Cortex of kidney (tissue), 1 donor: ENCODE measurements at places on chromosomes 3 and 15.

DNA sequence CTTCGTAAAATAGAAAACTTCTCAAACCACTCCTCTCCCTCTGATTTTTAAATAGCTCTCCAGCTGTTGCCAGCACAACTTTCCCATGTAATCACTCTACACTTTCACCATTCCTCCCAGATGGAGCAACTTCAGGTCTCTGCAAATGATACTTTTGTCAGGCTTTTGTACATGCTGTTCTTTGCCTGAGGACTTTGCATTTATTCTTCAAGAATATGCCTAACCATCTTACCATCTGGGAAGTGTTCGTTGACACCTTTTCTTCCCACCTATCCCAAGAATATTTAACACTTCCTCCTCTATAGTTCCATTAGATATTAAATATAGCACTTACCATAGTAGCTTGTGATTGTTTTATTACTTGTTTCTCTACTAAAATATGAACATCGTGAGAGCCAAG lies 703.7 kb downstream of the CADM2 start:
- no peak for DNase-seq

- DNase-seq = no peak
Measured at GRCh38 chr3:47156396-47156795, 7.5 kb downstream of the SETD2 start.

GRCh38 chr3:108608750-108609149 lies 19.2 kb downstream of the DZIP3 start:
- DNase-seq = no peak

DNA sequence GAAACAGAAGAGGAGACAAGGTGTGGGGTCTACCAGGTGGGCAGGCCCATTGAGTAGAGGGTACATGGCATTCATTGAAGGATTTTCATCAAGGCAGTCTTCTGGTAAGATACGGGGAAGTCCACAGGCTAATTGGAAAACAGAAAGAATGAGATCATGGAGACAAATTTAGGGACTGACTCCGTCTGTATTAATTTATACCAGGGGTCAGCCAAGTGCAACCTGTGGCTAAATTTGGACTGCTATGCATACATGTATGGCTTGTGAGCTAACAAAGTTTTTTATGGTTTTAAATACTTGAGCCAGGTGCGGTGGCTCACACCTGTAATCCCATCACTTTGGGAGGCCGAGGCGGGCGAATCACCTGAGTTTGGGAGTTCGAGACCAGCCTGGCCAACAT lies 21.1 kb upstream of the SNRPN start:
- no peak for DNase-seq

DNA sequence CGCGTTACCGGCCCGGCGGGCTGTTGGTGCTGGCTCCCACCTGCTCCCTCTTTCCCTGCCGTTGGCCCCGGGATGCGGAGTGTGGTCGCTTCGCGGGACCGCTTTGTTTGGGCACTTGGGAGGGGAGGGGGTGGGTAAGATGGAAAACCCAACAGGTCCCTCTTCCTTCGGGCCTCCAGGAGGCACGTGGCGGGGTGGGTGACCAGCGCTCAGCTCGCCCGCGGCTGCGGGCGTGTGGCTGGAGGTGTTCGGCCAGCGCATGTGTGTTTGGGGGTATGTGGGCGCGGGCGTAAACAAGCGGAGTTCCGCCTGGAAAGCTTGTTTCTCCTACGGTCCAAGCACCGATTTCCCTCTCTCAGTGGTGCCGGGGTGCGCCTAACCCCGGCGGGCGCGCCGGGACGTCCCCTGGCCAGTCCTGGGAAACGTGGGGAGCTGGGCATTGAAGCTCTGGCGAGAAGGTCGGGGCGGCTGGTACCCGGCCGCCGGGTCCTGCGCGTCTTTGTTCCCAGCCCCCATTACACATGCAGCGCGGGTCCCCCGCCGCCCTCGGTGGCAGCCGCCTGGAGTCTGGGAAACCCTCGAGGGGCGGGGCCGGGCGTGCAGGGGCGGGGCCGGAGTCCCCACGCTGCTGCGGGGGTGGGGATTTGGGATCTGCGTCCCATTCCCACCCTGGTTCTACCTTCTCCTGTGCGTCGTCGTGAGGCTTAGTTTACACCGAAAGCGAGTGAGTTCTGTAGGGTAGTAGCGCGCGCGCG lies 1.4 kb downstream of the ACVR2B start:
- no peak for DNase-seq

GRCh38 chr3:195031574-195032003 lies 239.4 kb downstream of the XXYLT1 start:
- no peak for DNase-seq

GRCh38 chr15:29859973-29860715 lies 37.9 kb upstream of the TJP1 start:
- DNase-seq = no peak

DNA sequence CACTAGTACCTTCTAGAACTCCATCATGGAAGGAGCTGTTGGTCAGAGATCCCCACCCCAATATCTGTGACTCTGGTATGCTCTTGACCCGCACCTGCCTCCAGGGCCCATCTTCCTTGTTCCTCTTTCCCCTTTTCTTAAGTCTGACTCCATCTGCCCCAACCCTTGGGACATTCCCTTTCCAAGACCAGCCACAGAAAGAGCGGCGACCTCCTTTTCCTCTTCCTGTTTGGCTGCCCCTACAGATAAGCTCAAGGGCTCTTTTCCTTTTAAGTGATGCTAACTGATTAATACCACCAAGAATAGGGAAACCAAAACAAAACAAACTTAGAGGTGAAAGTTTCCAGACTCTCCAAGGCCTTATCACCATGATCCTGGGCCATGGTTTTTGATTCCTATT lies 21.9 kb upstream of the ATP8B4 start:
- no peak for DNase-seq

- DNase-seq = no peak
Measured at GRCh38 chr3:64016941-64017620, 6.2 kb downstream of the PSMD6 start.

DNA sequence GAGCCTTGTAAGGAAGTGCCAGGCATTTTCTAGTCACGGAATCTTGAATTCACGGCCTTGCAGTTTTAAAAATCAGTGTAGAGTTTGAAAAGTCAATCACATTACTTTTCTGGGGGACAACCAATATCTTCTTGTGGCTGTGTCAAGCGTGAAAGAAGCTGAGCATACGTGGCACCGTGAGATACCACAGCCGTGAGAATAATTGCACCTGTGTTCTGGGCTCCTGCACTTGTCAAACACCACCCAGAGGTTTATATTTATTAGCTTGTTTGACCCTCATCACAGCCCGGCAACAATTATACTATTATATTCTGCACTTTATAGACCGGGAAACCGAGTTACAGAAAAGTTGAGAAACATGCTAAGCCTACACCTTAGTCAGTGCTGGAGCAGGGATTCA lies 45.2 kb downstream of the ARRDC4 start:
- no peak for DNase-seq

- DNase-seq = no peak
Measured at GRCh38 chr15:39934397-39935071, 619 bp downstream of the EIF2AK4 start.

DNA sequence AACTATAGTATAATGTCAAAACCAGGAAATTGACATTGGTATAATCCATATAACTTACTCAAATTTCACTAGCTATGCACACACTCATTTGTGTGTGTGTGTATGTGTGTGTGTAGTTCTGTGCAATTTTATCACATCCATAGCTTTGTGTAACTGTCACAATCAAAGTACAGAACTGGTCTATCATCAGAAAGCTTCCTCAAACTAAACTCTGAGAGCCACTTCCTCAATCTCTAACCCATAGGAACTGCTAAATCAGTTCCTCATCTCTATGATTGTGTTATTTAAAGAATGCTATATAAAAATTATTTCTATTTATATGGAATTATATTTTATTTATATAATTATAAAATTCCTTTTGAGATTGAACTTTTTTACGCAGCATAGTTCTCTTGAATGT lies 18.1 kb downstream of the LNP1 start:
- no peak for DNase-seq

DNA sequence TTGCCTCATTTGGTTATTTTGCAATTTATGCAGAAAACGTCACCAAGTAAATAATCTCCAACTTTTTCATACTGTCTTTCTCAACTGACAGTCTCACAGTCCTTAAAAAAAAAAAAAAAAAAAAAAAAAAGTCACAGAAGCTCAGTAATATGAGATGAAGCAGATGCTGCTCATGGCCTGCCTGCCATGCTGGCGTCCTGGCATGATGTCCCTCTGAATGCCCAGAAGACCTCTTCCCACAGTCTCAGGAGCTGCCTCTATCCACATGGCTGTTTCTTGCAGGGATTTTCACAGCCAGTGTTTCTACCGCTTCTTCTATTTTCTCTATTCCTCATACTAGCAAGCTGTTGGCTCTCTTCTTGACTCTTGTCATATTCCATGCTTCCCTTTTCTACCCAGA lies 87.7 kb downstream of the TGFBR2 start:
- no peak for DNase-seq

- DNase-seq = no peak
Measured at GRCh38 chr15:79051029-79051428, 39.6 kb downstream of the RASGRF1 start.
